ENCODE measurements at places on chromosomes 7 and 10.
A peak's percentile ranks its signal among the peaks of the same experiment; 100 is the strongest.

DNA sequence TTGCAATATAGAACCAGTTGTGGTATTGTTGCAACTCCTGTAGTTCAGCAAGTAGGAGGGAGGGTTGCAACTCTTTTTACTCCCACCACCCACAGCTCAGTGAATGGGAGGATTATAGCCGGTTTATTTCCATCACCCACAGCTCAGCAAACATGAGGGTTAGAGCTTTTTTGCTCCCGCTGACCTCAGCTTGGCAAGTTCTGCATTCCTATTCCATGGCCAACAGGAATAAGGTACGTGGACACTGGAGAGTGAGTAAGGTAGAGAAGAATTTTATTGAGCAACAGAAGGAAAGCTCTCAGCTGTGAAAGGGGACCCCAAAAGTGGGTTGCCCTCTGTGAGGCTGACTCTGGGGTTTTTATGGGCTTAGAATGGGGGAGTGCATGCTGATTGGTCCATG is 167.1 kb upstream of the SMIM30 start:
- DNase-seq = no peak

- no peak for DNase-seq
Observed at GRCh38 chr7:29919790-29920189, 69.8 kb downstream of the SCRN1 start.

- DNase-seq = peak; percentile 23
Observed at GRCh38 chr7:7639847-7640220, 718 bp upstream of the UMAD1 start.

DNA sequence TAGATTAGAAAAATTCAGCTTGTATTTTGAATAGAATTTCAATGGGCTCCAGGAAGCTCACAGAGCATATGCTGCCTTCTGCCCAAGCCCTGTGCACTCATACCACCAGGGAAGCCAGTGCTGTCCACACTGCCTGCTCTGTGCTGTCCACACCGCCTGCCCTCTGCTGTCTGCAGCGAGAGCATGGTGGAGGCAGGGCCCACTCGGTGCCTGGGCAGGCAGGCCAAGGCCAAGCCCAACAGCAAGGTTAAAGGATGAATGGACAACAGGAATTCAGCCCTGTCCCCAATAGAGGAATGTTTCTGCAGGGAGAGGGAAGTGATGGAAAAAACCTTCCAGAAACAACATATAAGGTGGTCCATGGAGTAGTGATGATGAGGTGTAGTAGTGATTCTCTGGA is 146.8 kb downstream of the GFRA1 start:
- DNase-seq = no peak

DNA sequence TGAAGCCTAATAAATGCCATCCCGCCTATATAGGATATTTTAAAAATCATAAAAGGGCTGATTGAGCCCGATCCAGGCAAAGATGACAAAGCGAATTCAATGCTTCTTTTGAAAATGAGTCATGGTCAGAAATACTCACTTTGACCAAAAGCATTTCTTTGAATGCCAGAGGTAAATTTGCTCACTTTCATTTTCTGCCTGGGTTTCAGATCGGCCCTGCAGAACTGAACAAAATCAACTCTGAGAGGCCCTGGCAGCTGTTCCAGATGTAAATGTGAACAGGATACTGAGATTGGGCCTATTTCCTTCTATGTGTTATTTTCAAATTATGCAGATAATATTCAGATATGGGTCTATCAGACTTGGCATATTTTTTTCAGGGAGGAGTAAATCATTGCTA is 114.8 kb upstream of the ARID5B start:
- DNase-seq = no peak

DNA sequence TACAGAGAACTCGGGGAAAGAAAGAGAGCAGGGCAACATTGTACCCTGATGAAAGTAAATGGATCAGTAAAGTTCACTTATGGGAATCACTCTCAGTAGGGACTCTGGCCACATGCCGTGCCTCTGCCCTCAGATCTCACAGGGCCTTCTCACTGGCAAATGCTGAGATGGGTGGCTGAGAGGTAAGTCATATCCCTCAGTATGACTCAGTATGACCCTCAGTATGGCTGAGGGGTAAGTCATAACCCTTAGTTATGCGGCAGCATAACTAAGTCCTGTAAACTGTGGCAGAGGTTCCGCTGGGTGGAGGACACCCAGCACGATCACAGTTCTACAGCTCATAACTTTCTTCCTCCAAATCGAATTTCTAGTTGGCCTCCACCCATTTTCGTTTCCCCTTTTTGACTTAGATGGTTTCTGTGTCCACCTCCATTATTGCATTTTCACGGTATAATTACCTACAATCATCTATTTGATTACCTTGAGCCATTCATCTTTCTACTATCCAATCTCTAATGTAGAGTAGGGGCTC is 26.5 kb upstream of the WNT16 start:
- DNase-seq = no peak

DNA sequence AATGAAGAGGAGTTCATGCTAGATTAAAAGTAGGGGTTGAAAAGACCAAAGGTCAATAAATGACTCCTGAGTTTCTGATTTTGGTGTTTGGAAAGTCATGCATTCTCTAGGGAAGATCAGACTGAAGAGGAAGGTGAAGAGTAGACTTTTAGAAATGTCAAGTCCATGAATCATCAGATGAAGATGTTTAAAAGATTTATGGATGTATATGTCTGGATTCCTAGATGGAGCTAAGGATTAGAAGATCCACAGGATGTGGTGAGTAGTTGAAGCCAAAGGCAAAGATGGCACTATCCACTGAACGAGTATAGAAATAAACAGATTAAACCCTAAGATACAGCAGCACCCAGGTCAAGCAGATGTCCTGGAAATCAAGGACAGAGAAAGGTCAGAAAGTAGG is 298.5 kb downstream of the GPAM start:
- no peak for DNase-seq

GRCh38 chr7:139896288-139896687 is 67.2 kb downstream of the TBXAS1 start:
- DNase-seq = no peak

DNA sequence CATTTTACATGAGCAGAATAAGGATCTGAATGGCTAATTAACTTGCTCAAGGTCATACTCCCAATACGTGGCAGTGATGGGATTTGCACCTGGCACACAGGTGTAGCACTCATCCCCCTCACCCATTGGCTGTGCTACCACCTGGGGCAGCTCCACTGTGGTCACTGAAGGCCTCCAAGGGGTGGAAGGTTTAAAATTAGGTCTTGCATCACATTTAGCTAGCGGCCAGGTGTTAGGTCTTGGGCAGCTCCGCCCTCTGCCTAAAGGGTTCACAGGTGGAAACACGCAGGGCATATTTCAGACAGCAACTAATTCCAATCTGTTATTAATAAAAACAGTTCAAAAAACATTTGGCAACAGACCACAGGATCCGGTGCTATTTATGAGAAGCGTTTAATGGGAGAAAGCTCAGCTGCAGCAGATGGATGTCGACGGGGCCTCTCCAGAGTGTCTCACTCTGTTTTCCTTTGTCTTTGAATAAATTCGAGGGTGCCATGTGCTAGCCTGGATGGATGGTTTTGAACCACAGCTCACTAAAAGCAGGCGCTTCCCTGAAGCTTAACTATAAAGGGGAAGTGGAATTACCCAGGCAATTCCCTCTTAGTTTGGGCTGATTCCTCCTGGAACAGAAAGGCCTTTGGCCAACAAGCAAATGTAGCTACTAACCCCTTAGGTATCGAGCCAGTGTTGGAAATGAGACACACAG is 1017.6 kb downstream of the TYW1 start:
- DNase-seq = no peak

GRCh38 chr7:91463330-91463729 is 199.1 kb downstream of the FZD1 start:
- DNase-seq = no peak

DNA sequence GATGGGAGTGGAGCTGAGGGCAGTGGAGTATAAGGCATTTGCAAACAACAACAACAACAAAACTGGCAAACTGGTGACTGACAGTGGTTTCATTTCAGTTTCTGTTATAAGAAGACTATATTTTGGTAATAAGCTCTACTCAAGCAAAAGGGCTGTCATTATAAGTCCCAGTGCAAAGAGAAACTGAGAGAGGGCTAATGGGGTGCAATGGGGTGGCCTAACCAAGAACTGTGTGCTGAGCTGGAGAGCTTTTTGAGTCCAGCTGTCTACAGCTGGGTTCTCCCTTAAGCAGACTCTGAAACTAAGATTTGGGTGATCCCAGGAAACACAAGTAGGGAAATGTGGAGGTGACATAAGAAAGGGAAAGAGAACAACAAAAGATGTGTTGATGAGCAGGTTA is 439.3 kb downstream of the ADRA2A start:
- no peak for DNase-seq

DNA sequence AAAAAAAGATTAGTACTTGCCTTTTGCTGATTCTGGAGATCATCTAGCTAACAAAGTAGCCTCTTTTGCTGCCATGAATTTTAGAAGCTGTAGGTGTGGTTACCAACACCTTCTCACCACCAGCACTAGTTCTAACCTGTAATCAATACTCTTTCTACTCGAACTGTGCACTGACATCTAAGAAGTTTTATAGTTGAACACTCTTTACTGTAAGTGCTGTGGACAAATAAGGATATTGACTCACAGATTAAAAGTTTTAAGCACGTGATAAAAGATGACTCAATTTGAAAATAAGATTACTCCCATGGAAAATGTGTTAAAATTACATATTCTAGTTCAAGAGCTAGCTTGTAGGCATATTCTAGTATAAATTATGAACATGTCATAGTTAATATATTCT is 89.9 kb downstream of the REEP3 start:
- DNase-seq = no peak

- DNase-seq = no peak
Observed at GRCh38 chr10:92486637-92487036, 87.3 kb downstream of the IDE start.

- no peak for DNase-seq
Observed at GRCh38 chr7:137590756-137591305, 247.3 kb upstream of the PTN start.

DNA sequence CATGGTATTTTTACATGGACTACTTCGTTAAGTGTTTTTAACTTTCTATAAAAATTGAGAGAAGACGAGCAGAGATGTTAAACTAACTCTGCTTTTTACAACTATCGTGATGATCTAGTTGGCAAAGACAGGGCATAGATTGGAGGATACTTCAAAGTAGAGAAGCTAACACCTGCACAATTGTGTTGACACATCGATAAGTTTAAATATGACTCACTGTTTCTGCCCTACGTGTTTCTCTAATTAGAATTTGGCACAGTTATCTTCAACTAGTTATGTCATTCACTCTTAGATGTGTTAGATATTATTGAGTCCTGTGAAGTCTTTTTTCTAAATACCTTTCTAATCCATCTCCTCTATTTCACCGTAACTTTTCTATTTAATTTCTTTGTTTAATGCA is 68.5 kb upstream of the FERD3L start:
- no peak for DNase-seq

GRCh38 chr10:35561715-35562114 is 43.4 kb upstream of the GJD4 start:
- DNase-seq = no peak

GRCh38 chr10:63899673-63900300 is 378.6 kb downstream of the REEP3 start:
- no peak for DNase-seq

- no peak for DNase-seq
Observed at GRCh38 chr10:75827587-75828021, 396.2 kb downstream of the LRMDA start.

GRCh38 chr10:85148693-85149640 is 820.6 kb downstream of the CCSER2 start:
- DNase-seq = no peak

- DNase-seq = no peak
Observed at GRCh38 chr7:192701-193480, 520 bp downstream of the FAM20C start.

GRCh38 chr10:117552156-117552631 is 9.6 kb downstream of the EMX2 start:
- DNase-seq = no peak

- DNase-seq = no peak
Observed at GRCh38 chr7:130902755-130903357, 168.8 kb upstream of the KLF14 start.

DNA sequence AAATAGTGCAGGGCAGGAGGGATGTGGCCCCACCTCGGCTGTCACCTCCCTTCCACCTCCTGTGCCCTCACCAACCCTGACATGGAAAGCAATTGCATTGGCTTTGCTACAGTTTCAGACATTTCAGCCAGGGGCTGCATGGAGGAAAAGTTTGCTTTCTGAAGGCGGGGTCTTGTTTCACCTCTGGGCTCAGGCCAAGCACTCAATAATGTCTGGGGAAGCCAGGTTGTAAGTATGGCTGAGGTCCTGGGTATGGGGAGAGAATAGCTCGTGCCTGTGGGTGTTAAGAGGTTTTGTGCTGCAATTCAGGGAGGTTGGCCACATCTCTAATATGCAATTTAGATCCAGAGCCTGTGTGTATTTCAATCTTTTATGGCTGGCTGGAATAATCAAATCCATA is 238.4 kb upstream of the MKI67 start:
- DNase-seq = no peak

DNA sequence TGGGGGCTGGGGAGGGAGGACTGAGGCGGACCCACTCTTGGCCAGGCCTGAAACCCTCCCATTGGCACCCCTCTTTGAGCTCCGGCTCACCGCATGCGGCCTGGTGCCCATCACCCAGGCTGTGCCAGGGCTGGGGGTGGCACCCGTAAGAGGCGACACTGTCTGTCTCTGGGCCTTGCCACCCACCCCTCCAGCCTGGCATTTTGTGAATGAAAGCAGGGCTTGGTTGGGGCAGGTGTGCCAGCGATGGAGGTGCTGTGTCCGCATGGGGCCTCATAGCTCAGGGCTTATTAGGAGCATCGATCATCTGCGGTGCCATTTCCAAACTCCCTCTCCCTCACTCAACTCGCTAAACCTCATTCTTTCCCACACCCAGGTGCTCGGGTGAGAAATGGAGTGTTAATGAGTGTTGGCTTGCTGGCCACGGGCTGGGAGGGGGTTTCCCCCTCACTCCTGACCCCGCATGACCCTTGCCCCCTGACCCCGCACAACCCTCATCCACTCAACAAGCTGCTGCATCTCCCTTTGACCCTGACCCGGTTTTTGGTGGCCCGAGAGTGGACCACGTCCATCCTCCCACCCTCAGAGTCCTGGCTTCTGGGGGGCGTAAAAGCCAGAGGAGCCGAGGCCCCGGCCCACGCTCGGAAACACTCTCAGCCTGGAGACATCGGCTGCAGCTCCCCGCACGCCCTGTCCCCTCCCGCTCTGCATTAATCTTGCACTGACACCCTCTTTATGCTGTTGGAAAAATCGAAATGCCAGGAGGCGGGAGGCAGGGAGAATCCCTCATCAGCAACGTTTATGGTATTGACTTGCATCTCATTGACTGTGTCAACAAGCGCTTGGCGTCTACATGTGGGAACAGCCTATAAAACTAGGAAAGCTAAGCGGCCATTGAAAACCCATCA is 161.2 kb downstream of the DNAJB6 start:
- DNase-seq = no peak

- DNase-seq = no peak
Observed at GRCh38 chr10:49556723-49557122, 17.8 kb upstream of the ERCC6 start.

- no peak for DNase-seq
Observed at GRCh38 chr7:5689118-5689517, 92.3 kb downstream of the RNF216 start.

- DNase-seq = no peak
Observed at GRCh38 chr7:123494193-123494796, 40.1 kb downstream of the IQUB start.

- DNase-seq = no peak
Observed at GRCh38 chr7:56092789-56093531, at the start of gene PHKG1. TSS of gene PHKG1 (minus strand) at chr7:56092952. CDS start at chr7:56088941, 4,011 bp downstream.

Data from right renal cortex interstitium (tissue), 3 donors.